ENCODE measurements at places on chromosomes 5 and 9. TPM values are rescaled to one million over a fixed set of nuclear protein-coding genes. Genes with fewer than 3 reads are reported as not detected.

The C6 gene
- 0.29 TPM for total RNA-seq

The SHOC1 gene
- total RNA-seq, result 0.56 TPM

The C9orf152 gene
- 12.8 TPM for total RNA-seq

DNA sequence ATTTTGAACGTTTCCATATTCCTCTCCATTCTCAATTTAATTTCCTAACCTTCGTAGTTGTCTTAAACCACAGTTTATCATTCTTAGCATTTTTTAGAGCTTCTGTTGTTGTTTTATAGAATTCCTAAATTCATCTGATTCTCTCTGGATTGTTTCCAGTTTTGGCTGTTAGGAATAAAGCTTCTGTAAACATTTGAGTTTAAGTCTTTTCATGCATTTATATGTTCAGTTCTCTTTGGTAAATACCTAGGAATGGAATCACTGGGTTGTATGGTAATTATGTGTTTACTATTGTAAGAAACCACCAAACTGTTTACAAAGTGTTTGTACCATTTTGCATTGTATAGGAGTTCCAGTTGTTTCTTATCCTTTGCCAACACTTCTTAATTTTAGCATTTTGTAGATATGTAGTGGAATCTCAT, 29.7 kb downstream of the GPR21 start:
- no peak for DNase-seq

- DNase-seq, result peak; percentile 84
Observed at GRCh38 chr5:168740811-168741213, 161.6 kb upstream of the PANK3 start.

- no peak for DNase-seq
Observed at GRCh38 chr5:75322066-75322465, 15.0 kb upstream of the HMGCR start.

DNA sequence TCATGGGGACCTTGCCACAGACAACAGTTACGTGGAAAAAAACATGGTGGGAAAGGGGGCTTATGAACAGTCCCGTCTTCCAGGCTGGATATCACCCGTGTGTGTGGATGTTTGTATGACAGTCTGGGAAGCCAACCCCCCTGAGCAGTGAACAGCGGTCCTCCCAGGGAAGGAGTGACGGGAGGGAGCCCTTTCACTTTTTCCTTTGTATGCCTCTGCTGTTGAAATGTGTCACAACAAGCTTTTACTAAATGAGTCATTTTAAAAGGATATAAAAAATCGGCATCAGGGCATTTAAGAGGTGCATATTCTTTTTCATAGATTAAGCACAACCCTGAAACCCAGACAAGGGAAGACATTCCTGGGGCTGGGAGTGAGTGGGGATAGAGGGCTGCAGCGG, 5.1 kb downstream of the MYMK start:
- DNase-seq, result no peak

- no peak for DNase-seq
Observed at GRCh38 chr5:141508440-141508797, 19.5 kb downstream of the PCDHGC5 start.

GRCh38 chr9:78354324-78354973, 57.5 kb downstream of the PSAT1 start:
- DNase-seq, result no peak

GRCh38 chr5:14534773-14535172, 46.8 kb upstream of the OTULINL start:
- DNase-seq, result no peak

DNA sequence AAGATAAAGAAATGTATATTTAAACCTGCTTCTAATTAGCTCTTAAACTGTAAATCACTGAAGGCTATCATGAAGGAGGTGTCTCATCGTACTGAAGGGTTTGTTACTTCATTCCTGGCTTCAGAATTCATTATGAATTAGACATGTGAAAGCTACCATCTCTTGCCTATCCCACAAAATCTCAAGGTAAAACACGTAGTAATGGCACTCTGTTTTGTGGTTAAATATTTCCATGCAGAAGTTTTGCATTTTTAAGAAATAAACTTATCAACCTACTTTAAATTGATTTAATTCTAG, 490.7 kb upstream of the NUDT12 start:
- DNase-seq, result no peak
